RWPE2 (cell line): ENCODE measurements at places on chromosomes 6 and 20.

- no peak overlapping the region for H3K27ac ChIP-seq
- no peaks in the 10 kb centered on the region for H3K27me3 ChIP-seq
- no peaks in the 10 kb centered on the region for H3K36me3 ChIP-seq
- DNase-seq, result no peak
Observed at GRCh38 chr6:161624111-161624510, 350.2 kb upstream of the AGPAT4 start.

GRCh38 chr6:273551-274058, 18.7 kb upstream of the DUSP22 start:
- no peaks in the 10 kb centered on the region for H3K36me3 ChIP-seq
- no peaks in the 10 kb centered on the region for H3K4me1 ChIP-seq
- no peak overlapping the region for H3K27ac ChIP-seq
- DNase-seq, result no peak
- H3K4me3 ChIP-seq, result no peak overlapping the region
- H3K27me3 ChIP-seq, result peaks cover 15% of the 10 kb centered on the region

- peak overlapping the region; percentile 87 for H3K27ac ChIP-seq
- peaks cover 5% of the 10 kb centered on the region; the same call in 1 of the 2 replicates for H3K36me3 ChIP-seq
- H3K4me1 ChIP-seq, result peaks cover 4% of the 10 kb centered on the region
- peak overlapping the region; percentile 85 for H3K4me3 ChIP-seq
Observed at GRCh38 chr20:327186-328026, 2.1 kb downstream of the SOX12 start.

DNA sequence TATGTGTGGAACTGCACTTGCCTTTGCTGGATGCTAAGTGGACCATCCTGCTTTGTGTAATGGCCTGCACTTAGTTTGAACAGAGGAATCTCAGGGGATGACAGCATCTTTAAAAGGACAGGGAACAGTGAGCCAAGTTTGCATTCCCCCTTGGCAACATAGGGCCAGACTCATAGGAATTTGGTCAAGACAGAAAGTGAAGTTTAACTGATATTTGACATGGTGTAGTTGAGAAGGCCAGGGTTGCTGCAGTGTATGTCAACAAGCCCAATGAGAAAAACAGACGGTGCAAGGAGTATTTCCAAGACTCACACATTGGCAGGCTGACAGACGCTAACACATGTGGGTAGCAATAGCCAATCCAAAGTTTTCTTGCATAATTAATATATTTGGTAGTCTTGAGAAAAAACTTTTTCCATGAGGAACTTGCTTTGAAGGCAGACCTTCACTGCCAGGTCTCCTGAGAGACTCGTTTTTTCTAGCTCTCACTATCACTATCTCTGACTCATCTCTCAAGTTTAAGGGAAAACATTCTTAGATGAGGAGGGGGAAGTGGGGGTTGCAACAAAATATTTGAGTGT, 213.8 kb downstream of the IBTK start:
- no peak overlapping the region for H3K4me3 ChIP-seq
- no peak overlapping the region for H3K27ac ChIP-seq
- H3K27me3 ChIP-seq, result no peaks in the 10 kb centered on the region
- DNase-seq, result no peak

DNA sequence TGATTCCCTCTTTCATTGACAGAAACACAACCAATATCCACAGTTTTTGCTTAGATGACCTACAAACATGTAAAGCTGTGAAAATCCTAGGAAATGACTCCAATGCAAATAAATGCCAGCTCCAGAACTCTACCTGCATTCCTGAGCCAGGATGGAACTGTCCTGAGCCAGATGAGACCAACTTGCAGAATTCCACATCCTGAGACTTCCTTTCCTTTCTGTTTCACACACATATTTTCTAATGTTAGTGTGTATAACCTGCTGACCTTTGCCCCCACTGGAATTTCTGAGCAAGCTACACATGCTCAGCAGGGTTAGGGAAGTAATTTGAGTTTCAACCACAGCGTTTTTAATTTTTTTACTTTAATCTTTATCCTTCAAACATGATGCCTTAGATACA, 69.6 kb upstream of the ADGRF1 start:
- H3K4me3 ChIP-seq, result no peak overlapping the region
- peak overlapping the region; percentile 70 for H3K27ac ChIP-seq
- no peaks in the 10 kb centered on the region for H3K27me3 ChIP-seq
- H3K36me3 ChIP-seq, result no peaks in the 10 kb centered on the region

DNA sequence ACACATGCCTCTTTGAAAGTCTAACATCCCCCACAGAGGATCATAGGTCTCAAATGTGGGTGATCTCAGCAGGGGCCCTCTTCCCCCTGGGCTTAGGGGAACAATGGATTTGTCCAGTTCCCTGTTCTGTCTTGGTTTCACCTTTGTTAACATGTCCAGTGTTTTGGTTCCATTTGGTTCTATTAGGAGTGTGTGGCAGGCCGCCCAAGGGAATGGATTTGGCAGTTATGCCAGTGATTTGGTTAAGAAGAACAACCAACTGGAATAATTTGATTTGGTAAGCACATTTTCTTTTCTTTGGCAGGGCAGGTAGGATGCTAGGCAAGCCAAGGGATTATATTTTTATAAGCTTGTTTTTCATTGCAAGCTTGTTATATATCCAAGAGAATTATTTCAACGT, 28.5 kb upstream of the ENPP1 start:
- no peak overlapping the region for H3K4me3 ChIP-seq
- no peaks in the 10 kb centered on the region for H3K27me3 ChIP-seq
- H3K36me3 ChIP-seq, result no peaks in the 10 kb centered on the region

DNA sequence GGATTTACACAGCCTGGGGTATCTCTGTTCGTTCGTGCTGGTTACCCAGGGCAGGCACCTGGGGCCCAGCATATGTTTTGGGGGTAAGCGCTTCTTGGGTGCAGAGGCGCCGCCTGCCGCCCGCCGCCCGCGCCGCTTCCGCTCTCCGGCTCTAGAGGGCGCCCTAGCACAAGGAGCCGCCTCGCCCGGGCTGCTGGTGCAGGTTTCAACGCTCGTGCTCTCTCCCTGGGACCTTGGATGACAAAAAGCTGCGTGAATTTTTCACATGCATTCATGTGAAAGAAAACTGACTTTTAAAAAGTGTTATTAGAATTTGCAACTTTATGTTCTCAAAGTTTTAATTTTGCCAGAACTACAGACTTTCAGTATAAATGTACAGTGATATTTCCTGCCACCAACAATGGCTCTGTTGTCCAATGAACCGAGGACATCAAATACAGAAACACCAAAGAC, 32.5 kb downstream of the PRR18 start:
- no peak overlapping the region for H3K27ac ChIP-seq
- H3K4me1 ChIP-seq, result no peaks in the 10 kb centered on the region
- no peak overlapping the region for H3K4me3 ChIP-seq
- DNase-seq, result no peak
- no peaks in the 10 kb centered on the region for H3K36me3 ChIP-seq

DNA sequence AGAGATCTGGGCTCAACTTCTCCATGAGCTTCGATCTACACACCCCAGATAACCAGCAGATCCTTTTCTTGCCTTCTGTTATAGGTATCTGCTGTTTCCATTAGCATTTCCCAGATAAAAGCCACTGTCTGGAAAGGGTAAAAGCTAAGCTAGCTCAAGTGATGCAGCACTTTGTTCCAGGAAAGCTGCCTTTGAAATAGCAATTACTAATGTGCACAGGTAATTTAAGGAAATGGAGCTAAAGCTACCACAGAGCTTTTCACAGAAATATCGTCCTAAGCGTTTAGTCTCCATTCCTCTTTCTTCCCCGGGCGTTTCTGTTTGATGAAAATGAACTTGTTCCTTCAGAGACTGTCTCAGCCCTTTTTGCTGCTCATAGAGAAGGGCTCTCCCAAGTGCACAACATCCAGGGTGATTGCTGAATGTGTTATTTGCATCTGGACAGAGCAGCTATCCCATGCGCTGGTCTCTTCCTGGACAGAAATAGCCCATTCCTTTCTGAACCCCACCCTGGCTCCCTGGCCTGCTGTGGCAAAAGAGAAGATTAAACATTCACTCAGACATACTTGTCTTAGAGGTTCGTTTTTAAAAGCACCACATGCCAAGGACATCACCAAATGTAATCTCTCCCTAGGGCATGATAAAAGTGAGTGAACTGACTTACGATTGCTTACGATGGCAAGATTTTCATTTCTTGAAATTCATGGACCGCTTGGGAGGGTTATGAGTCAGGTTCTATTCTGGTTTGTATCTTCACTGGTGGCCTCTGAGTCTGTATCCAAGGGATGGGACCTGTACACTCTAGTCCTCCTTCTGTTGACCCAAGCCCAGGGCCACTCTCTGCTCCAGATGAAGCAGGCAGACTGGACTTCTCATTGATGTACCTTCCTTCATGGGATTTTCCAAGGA, 429.1 kb upstream of the CDH4 start:
- H3K27me3 ChIP-seq, result peaks cover 98% of the 10 kb centered on the region
- H3K4me3 ChIP-seq, result no peak overlapping the region
- DNase-seq, result no peak
- no peaks in the 10 kb centered on the region for H3K36me3 ChIP-seq
- no peaks in the 10 kb centered on the region for H3K4me1 ChIP-seq

- H3K4me3 ChIP-seq, result no peak overlapping the region
- H3K36me3 ChIP-seq, result no peaks in the 10 kb centered on the region
- H3K4me1 ChIP-seq, result no peaks in the 10 kb centered on the region
- no peak overlapping the region for H3K27ac ChIP-seq
- H3K27me3 ChIP-seq, result no peaks in the 10 kb centered on the region
Observed at GRCh38 chr6:50240986-50241385, 191.3 kb upstream of the DEFB112 start.

DNA sequence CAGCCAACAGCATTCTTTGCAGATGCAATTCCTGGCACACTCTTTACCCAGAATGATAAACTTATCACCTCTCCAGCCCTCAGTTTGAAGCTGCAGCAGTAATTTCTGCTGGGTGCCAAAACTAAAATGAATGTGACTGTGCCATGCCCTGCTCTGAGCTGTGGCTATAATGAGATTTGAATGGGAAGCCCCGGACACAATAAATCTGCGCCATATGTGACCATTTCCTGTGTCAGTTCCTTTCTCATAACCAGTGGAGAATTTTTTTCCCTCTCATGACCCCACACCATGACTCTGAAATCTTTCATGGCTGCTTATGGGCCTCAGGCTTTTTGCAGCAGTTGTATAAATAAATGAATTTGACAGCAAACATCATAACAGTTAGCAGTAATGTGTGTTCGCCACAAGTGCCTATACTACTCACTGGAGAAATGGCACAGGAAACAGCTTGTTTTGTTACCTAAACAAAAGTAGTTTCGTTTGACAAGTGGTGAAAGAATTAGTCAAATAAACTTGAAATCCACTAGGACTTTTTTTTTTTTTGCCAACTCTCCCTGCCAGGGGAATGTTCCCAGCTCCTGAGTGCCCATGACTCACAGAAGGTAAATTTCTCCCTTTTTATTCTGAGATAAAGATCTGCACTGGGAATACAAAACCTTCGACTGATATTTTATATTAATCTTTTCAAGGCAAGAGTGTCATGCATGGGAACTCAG, 408.4 kb downstream of the PKHD1 start:
- H3K4me3 ChIP-seq, result no peak overlapping the region
- H3K27ac ChIP-seq, result peak overlapping the region; percentile 40
- peaks cover 5% of the 10 kb centered on the region for H3K4me1 ChIP-seq
- no peaks in the 10 kb centered on the region for H3K36me3 ChIP-seq

GRCh38 chr6:41601248-41601549, 37.1 kb upstream of the MDFI start:
- DNase-seq, result no peak
- H3K4me1 ChIP-seq, result no peaks in the 10 kb centered on the region
- no peaks in the 10 kb centered on the region for H3K27me3 ChIP-seq

GRCh38 chr6:138455746-138456400, 43.4 kb downstream of the NHSL1 start:
- H3K36me3 ChIP-seq, result peaks cover 5% of the 10 kb centered on the region; the same call in 1 of the 2 replicates
- H3K27ac ChIP-seq, result peak overlapping the region; percentile 90
- H3K4me3 ChIP-seq, result no peak overlapping the region

DNA sequence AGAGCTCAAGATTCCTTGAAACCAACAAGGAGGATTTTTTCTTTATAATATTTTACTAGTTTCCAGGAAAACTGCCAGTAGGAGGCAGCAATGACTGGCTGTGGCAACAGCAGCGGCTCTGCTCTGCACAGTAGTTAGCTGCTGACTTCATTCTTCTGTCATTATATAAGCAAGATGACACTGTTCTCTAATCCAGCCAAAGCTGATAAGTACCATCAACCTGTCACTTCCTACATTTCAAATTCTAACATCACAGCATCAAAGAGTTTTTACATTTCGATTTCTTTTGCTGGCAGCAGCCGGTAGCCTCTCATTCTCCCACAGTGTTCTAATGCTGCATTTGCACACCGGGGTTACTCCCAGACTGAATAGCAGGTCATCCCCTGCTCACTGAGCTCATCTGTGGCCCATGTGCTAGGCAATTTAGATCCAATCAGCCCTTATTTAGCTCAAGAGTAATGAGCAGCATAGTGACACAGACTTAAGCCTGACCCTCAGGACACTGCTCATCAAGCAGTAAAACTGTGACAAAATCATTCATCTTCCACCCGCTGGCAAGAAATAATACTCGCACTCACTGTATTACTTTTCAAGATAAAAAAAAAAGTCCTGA, 67.8 kb downstream of the MMS22L start:
- H3K4me3 ChIP-seq, result no peak overlapping the region
- no peaks in the 10 kb centered on the region for H3K27me3 ChIP-seq
- peaks cover 18% of the 10 kb centered on the region for H3K36me3 ChIP-seq
- no peak for DNase-seq

- no peak overlapping the region for H3K4me3 ChIP-seq
- H3K27ac ChIP-seq, result no peak overlapping the region
- H3K27me3 ChIP-seq, result peaks cover 3% of the 10 kb centered on the region
- DNase-seq, result no peak
- H3K36me3 ChIP-seq, result no peaks in the 10 kb centered on the region
- no peaks in the 10 kb centered on the region for H3K4me1 ChIP-seq
Observed at GRCh38 chr6:127864701-127865100, 36.2 kb downstream of the THEMIS start.

GRCh38 chr6:43454290-43454695, 1.1 kb downstream of the DLK2 start:
- H3K27ac ChIP-seq, result peak overlapping the region; percentile 79
- no peaks in the 10 kb centered on the region for H3K4me1 ChIP-seq
- H3K36me3 ChIP-seq, result peaks cover 40% of the 10 kb centered on the region
- H3K27me3 ChIP-seq, result no peaks in the 10 kb centered on the region
- peak overlapping the region; percentile 57 for H3K4me3 ChIP-seq
- no peak for DNase-seq

GRCh38 chr6:149696901-149697300, 21.0 kb downstream of the LATS1 start:
- peaks cover 76% of the 10 kb centered on the region for H3K36me3 ChIP-seq
- no peak overlapping the region for H3K4me3 ChIP-seq
- H3K27me3 ChIP-seq, result no peaks in the 10 kb centered on the region
- H3K4me1 ChIP-seq, result peaks cover 12% of the 10 kb centered on the region
- peak overlapping the region; percentile 45 for H3K27ac ChIP-seq

GRCh38 chr6:134449004-134449403, 131.1 kb upstream of the SGK1 start:
- peaks cover 29% of the 10 kb centered on the region for H3K4me1 ChIP-seq
- H3K27me3 ChIP-seq, result no peaks in the 10 kb centered on the region
- H3K27ac ChIP-seq, result peak overlapping the region; percentile 81
- no peak overlapping the region for H3K4me3 ChIP-seq
- no peaks in the 10 kb centered on the region for H3K36me3 ChIP-seq

GRCh38 chr6:115832786-115833185, 227.9 kb downstream of the FRK start:
- H3K27me3 ChIP-seq, result no peaks in the 10 kb centered on the region
- no peak for DNase-seq
- H3K4me3 ChIP-seq, result no peak overlapping the region
- H3K27ac ChIP-seq, result no peak overlapping the region
- H3K4me1 ChIP-seq, result no peaks in the 10 kb centered on the region
- no peaks in the 10 kb centered on the region for H3K36me3 ChIP-seq
